ENCODE measurements at places on chromosomes 3 and 15.

DNA sequence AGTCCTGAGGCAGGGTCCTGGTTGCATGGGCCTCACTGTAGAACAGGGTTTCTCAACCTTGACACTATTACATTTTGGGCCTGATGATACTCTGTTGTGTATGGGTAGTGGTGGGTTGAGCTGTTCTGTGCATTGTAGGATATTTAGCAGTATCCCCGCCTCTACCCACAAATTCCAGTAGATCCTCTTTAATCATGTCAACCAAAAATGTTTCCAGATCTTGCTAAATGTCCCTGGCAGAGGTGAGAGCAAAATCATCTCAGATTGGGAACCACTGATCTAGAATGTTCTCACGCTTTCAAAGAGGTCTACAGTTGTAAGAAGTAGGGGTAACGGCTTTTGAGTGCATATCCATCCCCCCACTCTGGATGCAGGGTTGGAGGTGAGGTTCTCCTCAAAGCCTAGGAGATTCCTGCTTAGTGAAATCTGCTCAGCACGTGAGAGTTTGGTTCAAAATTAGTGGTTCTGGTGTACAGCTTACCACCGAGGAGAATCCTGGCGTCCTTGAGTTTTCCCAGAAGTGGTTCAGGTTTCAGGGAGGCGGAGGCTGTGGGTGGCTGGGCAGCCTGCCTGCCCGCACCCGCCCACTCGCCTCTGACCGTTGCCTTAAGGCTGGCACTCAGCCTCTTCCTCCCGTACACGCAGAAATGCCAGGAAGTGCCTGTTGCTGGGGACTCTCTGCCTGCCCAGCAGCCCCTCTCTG lies 5.3 kb downstream of the ACVR2B start:
- no peak for DNase-seq

DNA sequence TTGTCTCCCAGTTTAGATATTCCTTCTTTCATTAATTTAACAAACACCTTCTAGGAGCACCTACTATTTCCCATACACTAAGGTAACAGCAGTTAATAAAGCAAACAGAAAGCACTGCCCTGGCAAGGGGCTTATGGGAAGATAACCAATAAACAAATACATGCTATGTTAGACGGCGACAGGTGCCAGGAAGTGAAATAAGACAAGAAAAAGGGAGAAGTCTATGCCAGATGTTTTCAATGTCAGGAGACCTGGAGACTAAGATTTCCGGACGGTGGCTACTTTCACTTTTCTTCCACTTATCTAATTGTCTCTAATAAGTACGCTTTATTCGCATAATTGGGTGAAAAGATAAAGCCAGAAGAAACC lies 32.5 kb upstream of the ZNF445 start:
- no peak for DNase-seq

- DNase-seq = no peak
These were observed 285 bp downstream of the NMB start for GRCh38 chr15:84657748-84658079.

- no peak for DNase-seq
These were observed 31.2 kb upstream of the TOP2B start for GRCh38 chr3:25695731-25696420.

- no peak for DNase-seq
These were observed 88.8 kb upstream of the TBL1XR1 start for GRCh38 chr3:177286034-177286433.

DNA sequence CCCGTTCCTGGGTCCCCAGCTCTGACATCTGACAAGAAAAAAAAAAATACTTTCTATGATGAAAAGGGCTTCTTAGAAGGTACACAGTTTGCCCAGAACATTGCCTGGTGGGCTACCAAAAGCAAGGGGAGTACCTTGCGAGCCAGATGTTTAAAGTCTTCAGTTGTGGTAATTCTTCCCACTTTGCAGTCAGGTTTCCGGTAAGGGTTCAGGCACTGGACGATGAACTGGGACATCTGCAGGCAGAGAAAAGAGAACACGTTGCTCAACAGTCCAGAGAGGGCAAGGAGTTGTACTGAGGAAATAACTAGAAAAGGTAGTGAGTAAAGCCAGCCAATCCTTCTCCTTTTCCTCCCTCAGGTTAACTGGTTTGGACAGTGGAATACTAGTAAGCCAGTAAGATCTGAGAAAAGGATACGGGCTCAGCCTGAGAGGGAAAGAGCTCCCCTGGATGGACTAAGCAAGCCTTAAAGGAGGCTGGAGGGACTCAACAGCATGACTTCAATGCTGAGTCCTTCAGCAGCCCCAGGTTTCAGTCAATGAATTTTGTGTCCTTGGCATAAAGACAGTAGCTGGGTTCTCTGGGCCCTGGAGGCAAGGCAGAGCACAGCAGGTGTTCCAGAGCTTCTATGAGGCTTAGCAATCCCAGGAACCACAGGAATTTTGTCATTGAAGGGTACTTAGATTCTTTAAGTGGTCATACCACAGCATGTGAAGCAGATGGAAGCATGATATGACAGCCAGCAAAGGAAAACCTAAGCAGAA lies 38.2 kb downstream of the NBEAL2 start:
- DNase-seq = no peak

All from activated gamma-delta T cell (primary cell).